MCF 10A (cell line): ENCODE measurements at places on chromosomes 3 and 15.
A peak's percentile ranks its signal among the peaks of the same experiment; 100 is the strongest.

DNA sequence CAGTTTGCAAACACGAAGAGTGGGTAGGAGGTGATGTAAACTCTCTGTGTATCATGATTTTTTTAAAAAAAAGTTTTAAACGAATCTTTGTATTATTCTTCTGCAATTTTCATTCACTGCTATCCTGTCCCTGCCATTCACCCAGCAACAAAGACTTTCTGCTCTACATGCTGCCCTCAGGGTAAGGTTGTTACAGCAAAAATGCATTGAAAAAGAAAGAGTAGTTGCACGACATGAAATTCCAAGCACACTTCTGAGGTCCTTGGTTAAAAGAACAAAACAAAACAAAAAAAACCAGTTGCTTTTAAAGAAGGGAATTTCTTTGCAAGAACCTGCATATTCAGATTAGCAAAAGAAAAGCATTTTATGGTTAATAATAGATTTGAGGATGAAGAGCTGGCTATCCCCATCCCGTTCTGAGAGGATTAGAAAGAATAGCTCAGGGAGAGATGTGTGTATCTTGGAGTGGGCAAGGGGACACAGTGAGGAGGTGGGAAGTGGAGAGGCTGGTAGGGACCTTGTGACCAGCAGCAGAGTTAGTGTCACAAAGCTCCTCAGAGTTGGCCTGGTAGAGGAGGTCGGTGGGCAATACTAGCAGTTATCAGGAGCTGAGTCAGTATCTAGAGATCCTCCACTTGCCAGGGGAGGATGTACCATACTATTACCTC, 290.8 kb downstream of the NEK10 start:
- no peaks in the 10 kb centered on the region for H3K36me3 ChIP-seq
- H3K4me3 ChIP-seq: no peak overlapping the region
- no peaks in the 10 kb centered on the region for H3K27me3 ChIP-seq

DNA sequence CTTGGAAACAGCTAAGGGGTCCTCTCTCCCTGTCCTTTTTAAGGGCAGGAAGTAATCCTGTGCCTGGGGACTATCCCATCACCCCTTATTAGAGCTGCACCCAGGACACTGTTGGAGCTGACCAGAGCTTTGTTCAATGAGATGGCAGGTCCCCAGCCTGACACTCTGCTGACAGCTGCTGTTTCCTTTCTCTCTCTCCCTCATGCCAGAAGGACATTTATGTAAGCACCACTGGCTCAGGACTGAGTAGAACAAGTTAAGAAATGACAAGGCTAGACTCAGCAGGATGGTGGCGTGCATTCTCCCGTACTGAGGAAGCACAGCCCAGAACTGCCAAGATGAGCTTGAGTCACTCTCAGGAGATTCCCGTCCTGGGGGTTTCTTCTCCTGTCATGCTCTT, 17.3 kb downstream of the GJD2 start:
- H3K27me3 ChIP-seq: peaks cover 61% of the 10 kb centered on the region
- H3K27ac ChIP-seq: no peak overlapping the region
- peak; percentile 11 for DNase-seq
- no peak overlapping the region for H3K4me3 ChIP-seq
- no peaks in the 10 kb centered on the region for H3K36me3 ChIP-seq
- H3K4me1 ChIP-seq: peaks cover 2% of the 10 kb centered on the region

GRCh38 chr15:67022587-67023105, 42.8 kb upstream of the SMAD3 start:
- peaks cover 33% of the 10 kb centered on the region for H3K4me1 ChIP-seq
- H3K36me3 ChIP-seq: no peaks in the 10 kb centered on the region
- H3K27ac ChIP-seq: no peak overlapping the region
- H3K27me3 ChIP-seq: no peaks in the 10 kb centered on the region
- DNase-seq: no peak
- no peak overlapping the region for H3K4me3 ChIP-seq

DNA sequence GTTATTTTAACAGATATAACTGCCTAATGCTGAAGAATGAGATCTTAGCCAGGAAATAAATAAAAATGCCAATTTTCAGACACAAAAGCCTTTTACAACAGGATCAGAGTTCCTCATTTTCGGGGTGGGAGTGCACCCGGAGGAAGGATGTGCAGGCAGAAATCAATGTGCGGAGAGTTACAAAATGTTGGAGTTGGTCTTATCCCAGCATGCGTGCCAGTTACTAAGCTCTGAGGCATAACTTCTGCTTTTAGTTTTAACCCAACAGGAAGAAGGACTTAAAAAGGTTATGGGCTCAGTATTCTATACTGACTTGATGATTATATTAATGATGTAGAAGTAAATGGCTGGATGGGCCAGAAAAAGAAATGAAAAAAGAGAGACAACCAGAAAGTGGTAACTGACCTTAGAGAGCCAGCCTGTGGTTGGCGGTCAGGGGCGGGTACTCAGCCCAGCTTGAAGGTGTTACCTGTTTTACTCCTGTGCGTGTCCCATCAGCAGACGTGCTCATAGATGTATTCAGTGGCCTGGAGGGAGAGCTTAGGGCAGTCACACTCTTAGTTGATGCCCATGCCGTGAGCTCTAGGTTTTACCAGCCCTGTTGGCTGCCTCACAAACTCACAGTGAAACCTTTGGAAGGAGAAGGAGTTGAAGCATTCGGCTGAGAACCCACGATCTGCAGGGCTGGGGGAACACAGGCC, 164.7 kb downstream of the SV2B start:
- H3K4me3 ChIP-seq: no peak overlapping the region
- peaks cover under 1% of the 10 kb centered on the region for H3K27me3 ChIP-seq
- no peaks in the 10 kb centered on the region for H3K36me3 ChIP-seq
- H3K4me1 ChIP-seq: no peaks in the 10 kb centered on the region
